GM12864 (cell line): ENCODE measurements at places on chromosomes 6 and 20.

- DNase-seq, result no peak
Measured at GRCh38 chr6:53281518-53282215, 67.1 kb downstream of the ELOVL5 start.

- no peak for DNase-seq
Measured at GRCh38 chr6:14724549-14724948, 521.3 kb upstream of the JARID2 start.

DNA sequence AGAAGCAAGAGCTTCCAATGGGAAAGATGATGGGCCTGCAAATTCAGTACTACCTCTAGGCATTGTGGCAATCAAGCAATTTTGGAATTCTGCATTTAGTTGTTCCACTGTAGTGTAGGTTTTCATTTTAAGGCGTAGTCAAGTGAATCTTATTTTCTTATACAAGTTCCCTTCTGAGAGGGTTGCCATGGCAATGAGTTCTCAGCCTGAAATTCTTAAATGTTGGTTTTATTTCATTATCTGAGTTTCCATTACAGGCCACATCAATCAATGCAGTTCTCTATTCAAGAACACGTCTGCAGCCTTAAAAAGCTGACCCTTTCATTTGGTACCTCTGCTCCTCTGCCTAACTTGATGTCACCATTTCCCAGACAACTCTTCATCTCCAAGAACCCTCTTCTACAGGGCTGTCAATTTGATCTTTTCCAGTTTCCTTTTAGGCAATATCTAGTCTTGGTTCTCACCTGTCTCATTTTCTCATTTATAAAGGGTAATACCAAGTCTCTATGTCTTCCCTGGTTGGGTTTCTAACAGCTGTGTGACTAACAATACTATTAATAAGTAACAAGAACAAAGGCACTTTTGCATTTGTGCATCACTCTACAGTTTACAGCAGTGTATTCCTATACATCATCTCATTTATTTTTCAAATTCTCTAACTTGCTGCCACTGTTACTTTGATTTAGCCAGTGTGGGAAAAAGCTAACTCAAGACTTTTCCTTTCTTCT is 898.2 kb upstream of the FLRT3 start:
- no peak for DNase-seq

DNA sequence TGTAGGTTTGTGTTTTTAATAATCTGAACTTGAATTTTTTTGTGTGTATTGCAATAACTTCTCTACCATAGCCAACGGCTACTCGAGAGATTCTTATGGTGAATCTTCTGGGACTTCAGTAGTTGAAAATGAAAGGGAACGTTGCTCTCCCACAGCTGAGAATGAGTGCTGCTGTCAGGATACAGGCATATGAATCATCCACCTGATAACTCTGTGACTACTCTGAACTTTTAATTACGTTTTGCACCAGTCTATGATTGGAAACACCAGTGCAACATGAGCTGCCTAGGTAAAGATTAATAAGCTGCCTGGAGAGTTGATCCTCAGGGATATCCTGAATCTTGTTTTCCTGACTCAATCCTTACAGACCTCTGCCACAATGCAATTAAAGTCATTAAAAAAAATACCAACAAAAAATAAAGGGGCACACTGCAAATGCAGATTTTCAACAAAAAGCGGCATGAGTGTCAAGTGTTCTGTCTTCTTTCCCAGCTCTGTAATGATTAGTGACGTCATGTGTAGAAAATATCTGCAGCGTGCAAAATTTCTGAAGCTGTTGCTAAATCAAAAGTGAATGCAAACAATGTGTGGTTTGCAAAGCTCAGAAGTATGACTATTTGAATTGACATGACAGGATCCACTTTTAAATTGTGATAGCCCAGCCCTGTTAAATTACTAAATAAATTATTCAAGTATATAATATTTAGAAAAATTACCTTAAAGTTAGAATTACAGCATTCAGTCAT is 432.2 kb downstream of the HTR1B start:
- no peak for DNase-seq

- DNase-seq, result no peak
Measured at GRCh38 chr20:63672666-63673065, 14.6 kb downstream of the RTEL1 start.

- no peak for DNase-seq
Measured at GRCh38 chr6:3753228-3753835, 1.8 kb upstream of the PXDC1 start.

- no peak for DNase-seq
Measured at GRCh38 chr6:31805939-31806469, 762 bp downstream of the LSM2 start.

DNA sequence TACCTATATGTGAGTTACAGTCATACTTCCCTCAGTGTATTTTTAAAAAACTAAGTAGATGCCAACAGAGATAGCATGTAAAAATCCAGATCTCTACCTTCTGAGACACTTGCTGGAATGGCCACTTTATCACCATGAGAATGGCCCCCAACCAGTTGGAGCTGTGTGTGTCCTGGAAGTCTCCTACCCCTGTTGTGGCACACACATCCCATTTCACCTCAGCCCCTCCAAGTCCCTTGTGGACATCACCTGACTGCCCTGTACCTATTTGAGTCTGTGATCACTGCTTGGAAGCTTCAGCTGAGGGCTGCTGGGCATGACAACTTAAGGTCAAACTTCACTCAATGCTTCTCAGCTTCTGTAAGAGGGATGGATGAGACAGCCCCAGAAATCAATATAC is 24.1 kb downstream of the MOCS1 start:
- DNase-seq, result no peak

- DNase-seq, result no peak
Measured at GRCh38 chr6:42100029-42100901, 42.2 kb downstream of the C6orf132 start.

- no peak for DNase-seq
Measured at GRCh38 chr6:163293286-163293685, 121.2 kb upstream of the QKI start.

DNA sequence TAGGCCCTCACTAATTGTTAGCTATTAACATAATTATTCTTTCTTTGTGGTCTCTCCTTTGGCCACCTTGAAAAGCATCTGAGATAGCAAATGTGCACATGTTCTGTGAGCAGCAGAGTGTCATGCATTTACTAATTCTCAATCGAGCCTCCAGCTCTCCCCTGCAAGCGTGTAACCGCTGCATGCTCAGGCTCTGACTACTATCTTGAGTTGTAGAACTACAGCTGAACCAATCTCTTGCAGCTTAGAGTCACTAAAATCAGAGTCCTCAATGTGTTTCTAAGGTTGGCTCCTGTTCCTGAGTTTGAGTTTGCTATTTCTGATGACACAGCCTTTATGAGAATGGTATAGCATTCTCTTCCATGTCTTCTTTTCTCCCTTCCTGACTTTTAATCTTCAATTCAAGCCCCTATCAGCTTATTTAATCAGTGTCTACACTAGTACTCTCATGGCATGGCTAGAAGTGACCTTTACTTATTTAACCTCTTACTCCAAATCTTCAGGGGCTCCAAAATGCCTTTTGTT is 65.5 kb downstream of the PPP1R3G start:
- DNase-seq, result no peak

DNA sequence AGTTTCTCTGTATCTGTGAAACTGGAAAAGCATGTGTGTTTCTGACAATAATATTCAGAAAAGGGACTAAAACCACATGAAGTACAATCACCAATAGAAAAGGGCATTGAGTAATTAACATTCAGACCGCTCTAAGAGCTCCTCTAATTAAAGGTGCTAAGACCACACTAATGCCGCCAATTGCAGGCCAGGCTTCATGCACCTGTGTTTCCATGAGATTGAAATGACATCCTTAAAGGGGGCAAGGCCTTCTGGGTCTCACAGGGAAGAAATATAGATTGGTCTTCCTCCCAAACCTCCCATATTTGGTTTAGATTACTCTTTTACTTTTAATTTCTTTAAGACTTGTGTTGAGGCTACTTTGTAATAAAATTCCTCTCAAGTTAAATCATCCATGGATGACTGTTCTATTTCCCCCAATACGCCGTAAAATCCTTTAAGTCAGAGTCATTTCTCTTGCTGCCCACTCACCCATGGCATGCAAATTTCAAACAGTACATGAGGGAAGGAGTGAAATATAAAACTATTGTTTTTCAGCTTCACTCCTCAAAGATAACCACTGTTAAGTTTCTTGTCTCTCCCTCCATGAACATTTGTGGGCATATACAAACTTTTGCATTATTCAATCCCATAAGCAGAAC is 110.6 kb downstream of the UBE3D start:
- DNase-seq, result peak; percentile 1

DNA sequence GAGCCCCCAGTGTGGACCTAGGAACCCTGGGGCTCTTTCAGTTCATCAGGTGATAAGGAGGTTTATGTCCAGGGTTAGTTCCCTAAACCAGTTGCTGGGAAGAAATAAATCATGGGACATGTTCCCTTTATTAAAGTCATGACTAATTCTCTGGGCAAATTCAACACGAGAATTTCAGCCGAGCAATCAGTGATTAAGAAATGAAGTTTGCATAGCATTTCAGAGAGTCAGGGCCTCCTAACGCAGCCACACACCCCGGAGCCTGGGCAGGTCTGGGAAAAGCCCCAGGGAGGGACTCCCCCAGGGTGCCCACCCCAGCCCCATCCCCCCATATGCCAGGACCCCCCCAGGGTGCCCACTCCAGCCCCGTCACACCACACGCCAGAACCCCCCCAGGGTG is 20.1 kb downstream of the SLCO4A1 start:
- DNase-seq, result no peak
